ENCODE measurements at places on chromosomes 16 and 17. TPM values are rescaled to one million over a fixed set of nuclear protein-coding genes. Genes with fewer than 3 reads are reported as not detected.

- DNase-seq, result no peak
Observed at GRCh38 chr16:57986196-57986595, 14.3 kb downstream of the ZNF319 start.

- DNase-seq, result no peak
Observed at GRCh38 chr16:89033796-89034572, 57.0 kb upstream of the CBFA2T3 start.

DNA sequence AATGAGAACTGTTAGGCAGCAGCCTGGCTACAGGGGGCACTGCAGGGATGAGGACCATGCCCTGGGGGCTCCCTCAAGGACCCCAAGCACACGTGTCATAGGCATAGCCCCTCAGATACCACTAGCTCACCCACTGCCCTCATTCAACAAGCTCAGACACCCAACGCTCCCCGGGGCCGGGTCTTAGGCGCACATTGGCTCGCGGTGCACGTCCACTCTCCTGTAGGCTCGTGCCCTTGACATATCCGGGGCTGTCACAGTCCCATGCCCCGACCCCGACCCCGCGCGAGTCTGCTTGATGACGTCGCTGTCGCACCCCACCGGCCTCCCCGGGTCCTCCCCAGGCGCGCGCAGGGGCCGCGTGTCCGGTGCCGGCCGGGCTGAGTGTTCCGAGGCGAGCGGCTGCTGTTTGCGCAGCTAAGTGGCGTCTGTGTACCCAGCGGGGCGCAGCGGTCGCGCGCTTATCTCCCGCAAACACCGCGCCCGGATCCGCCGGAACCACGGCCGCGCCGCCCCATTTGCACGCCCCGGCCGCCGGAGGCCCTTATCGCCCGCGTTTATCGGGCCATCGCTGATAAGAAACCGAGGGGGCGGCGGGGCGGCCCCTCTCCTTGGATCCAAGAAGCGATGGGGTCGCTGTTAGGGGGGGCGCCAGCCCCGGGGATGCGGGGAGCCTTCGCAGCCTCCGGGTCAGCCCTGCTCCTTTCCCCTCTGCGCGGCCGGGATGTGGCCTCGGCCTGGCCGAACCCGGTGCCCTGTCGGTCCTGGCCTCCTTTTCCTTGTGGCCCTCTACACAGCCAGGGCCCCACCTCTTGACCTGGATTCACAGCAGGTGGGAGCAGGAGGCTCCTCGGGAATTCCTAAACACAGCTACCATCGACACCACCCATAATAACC lies 20.7 kb upstream of the NAGS start:
- DNase-seq, result peak; percentile 21

GRCh38 chr17:43416998-43417890 lies 18.5 kb downstream of the ARL4D start:
- no peak for DNase-seq

DNA sequence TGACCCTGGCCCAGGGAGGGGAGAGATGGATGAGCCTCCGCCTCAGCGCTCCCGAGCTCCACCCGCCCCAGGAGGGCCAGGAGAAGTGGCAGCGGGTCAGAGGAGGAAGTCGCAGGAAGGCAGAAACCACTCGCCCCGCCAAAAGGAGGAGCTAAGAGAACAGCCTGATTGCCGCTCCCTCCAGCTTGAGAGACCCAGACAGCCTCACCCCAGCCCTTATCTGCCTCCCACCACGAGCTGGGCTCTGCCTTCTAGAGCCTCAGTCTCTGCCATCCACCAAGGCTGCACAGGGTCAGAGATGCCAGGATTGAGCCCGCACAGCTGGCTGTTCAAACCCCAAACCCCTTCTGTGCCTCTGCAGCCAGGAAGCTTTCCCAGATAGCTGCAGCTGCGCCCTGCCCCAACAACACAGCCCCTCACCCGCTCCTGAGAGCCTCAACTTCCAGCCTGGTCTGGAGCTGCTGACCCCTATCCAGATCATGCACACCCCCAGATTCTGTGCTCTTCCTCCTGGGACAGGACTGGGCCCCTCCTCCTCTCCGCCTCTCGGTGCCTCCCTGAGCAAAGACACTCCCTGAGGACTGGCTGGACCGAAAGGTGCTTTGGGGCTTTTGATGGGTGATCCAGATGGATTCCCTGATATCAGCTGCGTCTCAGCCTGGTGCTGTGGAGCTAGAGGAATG lies 1.0 kb upstream of the ATP2A3 start:
- DNase-seq, result peak; percentile 85

- DNase-seq, result peak; percentile 47
Observed at GRCh38 chr17:44209786-44210341, 9.6 kb downstream of the UBTF start.

DNA sequence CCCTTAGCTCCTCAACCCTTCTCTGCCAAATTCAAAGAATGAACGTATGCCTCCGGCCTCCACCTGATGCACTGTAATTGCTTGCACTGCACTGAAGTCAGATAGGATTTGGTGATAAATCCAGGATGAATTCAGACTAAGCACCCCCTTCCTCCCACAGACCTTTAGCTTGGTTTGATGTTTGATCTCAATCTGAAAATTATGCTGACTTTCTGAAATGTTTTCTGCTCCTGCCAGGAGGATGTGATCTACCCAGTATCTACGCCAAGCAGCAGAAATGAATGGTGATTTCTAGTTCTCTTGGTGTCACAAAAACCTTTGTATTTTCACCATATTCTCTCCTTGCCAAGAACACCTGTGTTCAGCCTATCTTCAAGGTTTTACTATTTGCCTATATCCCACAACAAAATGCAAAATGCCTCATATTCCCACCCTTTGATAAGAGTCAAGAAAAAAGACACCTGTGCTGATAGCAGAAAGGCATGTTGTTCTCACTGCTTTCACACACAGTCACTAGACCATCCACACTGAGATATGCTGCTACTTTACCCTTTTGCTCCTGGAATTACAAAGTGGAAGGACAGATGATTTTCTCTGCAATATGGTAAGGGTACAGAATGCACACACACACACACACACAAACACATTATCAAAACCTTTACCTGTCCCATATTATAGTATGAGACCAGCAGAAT lies 14.7 kb downstream of the RFFL start:
- DNase-seq, result no peak

DNA sequence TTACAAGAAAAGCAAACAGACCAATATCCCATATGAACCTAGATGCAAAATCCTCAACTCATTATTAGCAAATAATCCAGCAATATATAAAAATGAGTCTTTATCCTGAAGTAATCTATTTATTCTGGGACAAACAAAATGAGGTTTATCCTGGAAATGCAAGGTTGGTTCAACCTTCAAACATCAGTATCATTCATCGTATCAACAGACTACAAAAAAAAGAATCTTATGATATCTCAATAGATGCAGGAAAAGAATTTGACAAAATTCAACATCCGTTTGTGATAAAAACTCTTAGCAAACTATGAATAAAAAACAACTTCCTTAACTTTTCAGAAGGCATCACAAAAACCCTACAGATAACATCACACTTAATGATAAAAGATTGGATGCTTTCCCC lies 18.4 kb upstream of the BAIAP2 start:
- DNase-seq, result no peak

- DNase-seq, result peak; percentile 61
Observed at GRCh38 chr17:59838052-59838916, 54.5 kb downstream of the TUBD1 start.

GRCh38 chr17:32275060-32276042 lies 9.7 kb downstream of the RHBDL3 start:
- DNase-seq, result no peak

- DNase-seq, result peak; percentile 56
Observed at GRCh38 chr16:88815901-88816589, 4.3 kb upstream of the APRT start.

DNA sequence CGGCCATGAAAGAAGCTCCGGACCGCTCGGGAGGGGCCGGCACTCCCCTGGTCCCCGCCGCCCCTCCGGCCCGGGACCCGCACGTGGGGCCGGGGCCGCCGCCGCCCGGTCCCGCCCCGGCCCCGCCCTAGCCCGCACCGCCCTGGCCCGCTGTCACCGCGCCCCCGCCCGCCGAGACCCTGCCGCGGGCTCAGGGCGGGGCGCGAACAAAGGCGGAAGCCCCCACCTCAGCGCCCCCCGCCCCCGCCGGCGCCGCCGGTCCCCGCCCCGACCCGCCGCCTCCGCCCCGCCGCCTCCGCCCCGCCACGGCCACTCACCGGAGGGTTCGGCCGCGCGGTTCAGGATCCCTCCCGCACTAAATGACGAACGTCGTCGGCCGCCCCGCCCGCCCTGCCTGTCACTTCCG lies at the start of gene ARHGDIA:
Gene ARHGDIA (minus strand): TSS at position 357 of the 406 bp plus-strand sequence. CDS start 1,407 bp downstream, outside the sequence.
- DNase-seq, result no peak

DNA sequence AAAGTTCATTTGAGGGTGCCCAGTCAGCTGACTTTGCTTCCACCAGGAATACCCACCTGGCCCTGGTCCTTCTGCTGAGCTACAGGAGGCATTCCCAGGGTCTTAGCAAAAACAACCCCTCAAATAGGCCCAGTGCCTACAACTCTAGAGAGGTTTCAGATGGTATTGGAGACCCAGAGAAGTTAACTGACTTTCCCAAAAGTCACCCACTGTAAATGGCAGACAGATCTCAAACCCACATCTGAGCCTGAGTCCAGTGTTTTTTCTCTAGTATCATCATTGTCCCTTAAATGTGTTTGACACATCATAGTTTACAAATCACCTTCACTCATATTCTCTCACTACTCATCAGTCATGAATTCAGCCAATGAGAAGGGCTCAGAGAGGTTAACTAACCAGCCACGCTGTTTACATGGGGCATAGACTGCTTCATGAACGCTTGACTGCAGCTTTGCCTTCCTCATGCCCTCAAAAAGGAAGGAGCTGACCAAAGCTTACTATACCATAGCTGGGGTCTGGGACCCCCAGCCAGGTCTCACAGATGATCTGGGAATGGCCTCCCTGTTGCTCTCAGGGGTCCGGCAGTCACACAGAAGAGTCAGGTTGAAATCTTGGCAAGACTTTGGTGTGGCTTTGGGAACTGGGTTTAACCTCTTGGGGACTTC lies 3.7 kb downstream of the PHOSPHO1 start:
- DNase-seq, result no peak

- no peak for DNase-seq
Observed at GRCh38 chr16:19522760-19523159, 862 bp upstream of the GDE1 start.

GRCh38 chr17:58233543-58233942 lies 4.8 kb upstream of the LPO start:
- DNase-seq, result no peak

The MYL4 gene
- total RNA-seq, result not detected

The P2RX1 gene
- total RNA-seq, result 0.65 TPM

The TMEM204 gene
- 42.9 TPM for total RNA-seq

The GUCY2D gene
- not detected for total RNA-seq

The NXPH3 gene
- total RNA-seq, result not detected

All from activated CD4-positive, alpha-beta memory T cell treated with anti-CD3 and anti-CD28 coated beads, Interleukin-2, amount 10 ng/mL, durations not matched to agents 7 days and 5 days (primary cell).